Psoas muscle (tissue), 8 donors: ENCODE measurements at places on chromosomes 2 and 18. TPM values are rescaled to one million over a fixed set of nuclear protein-coding genes. Genes with fewer than 3 reads are reported as not detected.
A peak's percentile ranks its signal among the peaks of the same experiment; 100 is the strongest.

DNA sequence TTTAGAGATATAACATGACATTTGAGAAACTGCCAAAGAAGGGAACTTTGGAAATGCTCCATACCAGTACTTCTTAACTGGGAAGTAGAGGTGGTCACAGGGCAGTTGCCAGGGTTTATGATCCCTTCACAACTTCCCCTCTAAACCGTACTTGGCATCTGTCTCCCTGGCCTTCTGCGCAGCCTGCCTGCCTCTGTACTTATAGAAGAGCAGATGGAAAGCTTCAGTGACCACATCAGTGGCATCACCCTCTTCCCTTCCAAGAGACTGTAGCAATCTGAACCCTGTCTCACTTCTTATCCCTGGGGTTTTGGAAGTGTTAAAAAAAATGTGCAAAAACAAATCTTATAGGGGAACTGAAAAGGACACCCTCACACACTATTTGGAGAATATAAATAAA lies 64.1 kb downstream of the EIF2AK3 start:
- no peak for DNase-seq

- no peak for DNase-seq
These were observed 201.1 kb downstream of the PTH2R start for GRCh38 chr2:208607694-208608093.

DNA sequence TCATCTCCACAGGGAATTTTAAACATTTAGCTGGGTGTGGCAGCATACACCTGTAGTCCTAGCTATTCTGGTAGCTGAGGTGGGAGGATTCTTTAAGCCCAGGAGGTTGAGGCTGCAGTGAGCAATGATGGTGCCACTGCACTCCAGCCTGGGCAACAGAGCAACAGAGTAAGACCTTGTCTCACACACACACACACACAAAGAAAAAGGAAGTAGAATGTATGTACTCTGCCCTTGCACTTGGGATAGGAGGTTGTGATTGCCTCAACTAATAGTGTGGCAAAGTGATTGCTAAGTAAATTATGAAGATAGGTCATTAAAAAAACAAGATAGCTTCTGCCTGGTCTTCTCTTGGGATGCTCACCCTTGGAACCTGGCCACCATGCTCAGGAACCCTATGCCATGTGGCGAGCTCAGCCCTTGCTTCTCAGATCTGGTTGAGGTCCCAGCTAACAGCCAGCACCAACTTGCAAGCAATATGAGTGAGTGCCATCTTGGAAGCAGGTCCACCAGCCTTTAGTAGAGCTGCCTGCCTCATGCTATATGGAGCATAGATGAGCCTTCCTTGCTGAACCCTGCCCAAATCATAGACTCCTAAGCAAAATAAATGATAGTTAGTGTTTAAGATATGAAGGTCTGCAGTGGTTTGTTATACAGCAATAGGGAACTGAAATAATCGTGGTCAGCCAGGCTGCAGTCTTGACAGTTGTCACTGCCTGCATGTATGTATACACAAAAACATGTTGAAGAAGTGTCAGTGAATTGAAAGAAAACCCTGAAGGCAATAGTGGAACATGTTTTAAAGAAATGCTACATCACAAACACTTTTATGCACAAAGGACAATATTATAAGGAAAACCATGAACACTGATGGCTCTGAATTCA lies 30.1 kb upstream of the PNO1 start:
- no peak for DNase-seq

DNA sequence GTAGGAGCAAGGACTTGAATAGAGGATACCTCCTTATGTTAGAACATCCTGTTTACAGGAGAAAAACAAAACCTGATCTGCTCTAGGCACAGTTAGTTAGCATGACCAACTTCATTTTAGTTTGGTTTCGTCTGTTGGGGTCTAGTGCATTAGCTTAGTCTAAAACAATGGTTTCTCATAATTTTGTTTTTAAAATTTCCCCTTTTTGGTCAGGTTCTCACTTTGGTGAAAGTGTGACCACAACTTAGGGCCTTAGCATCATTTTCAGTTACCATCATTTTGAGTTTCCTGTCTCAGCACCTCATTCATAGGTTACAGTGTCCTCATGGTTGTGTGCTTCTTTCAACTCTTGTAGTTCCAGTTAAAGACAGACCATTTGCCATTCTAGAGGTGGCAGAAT lies 1277.0 kb upstream of the SLC39A10 start:
- DNase-seq, result no peak

GRCh38 chr2:215511454-215512346 lies 75.8 kb upstream of the FN1 start:
- DNase-seq, result no peak

GRCh38 chr2:157922336-157922735 lies 46.2 kb upstream of the ACVR1 start:
- no peak for DNase-seq

GRCh38 chr18:59733421-59733820 lies 36.2 kb upstream of the CCBE1 start:
- no peak for DNase-seq

GRCh38 chr18:79971986-79972385 lies 7.5 kb downstream of the HSBP1L1 start:
- no peak for DNase-seq

GRCh38 chr2:206260188-206261012 lies 14.1 kb upstream of the ZDBF2 start:
- DNase-seq, result no peak

DNA sequence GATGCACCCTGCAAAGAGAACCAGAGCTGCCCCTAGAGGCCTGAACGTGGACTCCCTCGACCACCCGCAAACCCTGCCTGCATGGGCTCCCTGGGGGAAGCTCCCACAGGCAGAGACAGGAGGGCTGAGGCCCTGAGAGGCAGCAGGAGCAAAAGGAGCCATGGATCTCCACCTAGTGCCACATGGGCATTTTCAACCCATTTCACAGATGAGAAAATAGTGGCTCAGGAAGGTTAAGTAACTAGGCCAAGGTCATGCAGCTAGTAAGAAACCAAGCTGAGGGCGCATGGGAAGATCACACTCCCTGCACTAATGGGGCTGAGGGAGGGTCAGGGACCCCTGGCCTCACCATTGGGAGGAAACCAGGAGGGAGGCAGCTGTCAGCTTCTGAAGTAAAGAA lies 271.7 kb upstream of the RAB6C start:
- no peak for DNase-seq

GRCh38 chr2:99184811-99185210 lies 3.8 kb downstream of the MRPL30 start:
- no peak for DNase-seq

DNA sequence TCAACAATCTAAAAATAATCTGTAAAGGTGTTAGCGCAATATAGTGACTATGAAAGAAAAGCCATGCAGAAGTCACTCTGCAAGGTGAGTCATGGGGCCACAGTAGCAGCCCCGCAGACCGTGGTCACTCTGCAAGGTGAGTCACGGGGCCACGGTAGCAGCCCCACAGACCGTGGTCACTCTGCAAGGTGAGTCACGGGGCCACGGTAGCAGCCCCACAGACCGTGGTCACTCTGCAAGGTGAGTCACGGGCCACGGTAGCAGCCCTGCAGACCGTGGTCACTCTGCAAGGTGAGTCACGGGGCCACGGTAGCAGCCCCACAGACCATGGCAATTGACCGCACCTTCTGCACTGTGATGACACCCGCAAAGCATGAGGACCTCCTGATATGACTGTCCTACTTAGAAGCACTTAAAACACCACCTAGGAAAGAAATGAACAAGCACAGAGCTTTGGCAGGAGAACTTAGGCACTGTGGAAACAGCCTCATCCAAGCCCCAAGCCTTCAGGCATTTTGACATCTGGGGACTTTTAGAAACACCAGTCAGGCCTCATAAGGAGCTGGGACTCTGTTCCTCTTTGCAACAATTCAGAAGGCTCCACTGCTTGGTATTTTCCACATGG lies 70.1 kb downstream of the LDLRAD4 start:
- no peak for DNase-seq

- peak; percentile 82 for DNase-seq
These were observed 233.0 kb upstream of the SIX2 start for GRCh38 chr2:45242161-45242741.

DNA sequence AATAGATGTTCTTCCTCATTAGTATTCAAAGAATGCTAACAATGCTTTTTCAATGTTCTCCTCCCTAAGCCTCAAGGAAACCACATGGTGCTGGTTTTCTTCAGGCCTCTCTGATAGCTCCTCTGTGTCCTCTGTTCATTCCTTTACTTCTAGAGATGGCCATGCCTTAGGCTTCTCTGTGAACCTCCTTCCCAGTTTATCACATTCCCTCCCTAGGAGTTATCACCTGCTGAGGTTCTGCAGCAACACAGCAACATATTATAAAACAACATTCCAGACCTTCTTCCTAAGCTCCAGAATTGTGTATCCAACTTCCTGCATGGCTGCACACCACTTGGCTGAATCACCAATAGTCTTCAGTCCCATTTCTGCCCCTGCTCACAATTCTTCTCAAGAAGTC lies 325.5 kb downstream of the IRS1 start:
- no peak for DNase-seq

DNA sequence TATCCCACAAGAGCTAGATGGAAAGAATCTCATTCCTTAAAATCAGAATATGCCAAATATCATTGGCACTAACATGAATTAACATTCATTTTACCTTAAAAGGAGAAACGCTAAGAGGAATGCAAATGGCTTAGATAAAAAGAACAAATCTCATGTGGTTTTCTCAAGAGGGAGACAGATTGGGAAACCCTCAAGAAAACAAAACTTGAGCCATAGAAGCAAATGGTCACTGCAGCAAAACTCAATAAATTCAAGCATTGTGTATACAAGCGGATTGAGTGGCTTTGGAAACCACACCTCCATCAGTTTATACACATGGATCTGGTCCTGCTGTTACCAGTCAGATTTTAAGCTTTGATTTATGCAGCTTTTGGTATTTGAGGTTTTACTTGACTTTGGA lies 1331.8 kb upstream of the ZEB2 start:
- no peak for DNase-seq

DNA sequence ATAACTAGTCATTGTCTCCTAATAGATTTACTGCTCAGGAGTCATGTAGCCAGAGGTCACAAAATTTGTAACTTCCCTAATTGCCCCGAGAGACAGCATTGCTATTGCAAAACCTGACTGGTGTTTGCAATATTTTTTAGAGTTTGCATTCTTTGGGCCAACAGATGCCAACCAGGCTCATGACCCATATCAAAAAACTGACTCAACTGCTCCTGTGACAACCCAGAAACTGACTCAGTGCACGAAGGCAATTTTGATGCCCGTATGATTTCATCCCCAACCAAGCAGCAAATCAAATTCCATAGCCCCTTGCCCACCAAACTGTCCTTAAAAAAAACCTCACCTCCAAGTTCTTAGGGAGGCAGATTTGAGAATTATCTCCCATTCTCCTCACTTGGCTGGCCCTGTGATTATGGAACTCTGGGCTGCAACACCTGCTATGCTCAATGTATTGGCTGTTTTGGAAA lies 951.3 kb downstream of the TSN start:
- DNase-seq, result no peak

- DNase-seq, result no peak
These were observed 460.7 kb upstream of the FANCL start for GRCh38 chr2:58701688-58702301.

GRCh38 chr18:80200932-80201672 lies 46.2 kb downstream of the PARD6G start:
- no peak for DNase-seq

DNA sequence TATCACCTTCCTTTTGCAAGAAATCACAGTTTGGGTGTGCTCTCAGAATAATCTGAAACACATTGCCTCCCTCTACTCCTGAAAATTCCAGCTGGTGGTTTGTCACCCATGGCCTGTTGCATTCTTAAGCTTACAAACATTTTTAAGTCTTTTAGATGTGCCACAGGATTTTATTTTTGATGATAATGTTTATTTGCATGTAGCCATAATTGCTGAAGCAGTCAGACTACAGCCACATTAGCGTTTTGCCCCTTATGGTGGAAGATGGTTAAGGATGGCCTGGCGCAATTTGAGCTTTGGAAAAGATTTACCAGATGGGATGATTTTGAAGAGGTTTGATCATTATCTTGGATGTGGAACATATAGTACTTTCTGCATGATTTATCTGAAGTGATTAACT lies 439.5 kb downstream of the MEIS1 start:
- DNase-seq, result no peak

- no peak for DNase-seq
These were observed 327.8 kb upstream of the FANCL start for GRCh38 chr2:58568901-58569300.

DNA sequence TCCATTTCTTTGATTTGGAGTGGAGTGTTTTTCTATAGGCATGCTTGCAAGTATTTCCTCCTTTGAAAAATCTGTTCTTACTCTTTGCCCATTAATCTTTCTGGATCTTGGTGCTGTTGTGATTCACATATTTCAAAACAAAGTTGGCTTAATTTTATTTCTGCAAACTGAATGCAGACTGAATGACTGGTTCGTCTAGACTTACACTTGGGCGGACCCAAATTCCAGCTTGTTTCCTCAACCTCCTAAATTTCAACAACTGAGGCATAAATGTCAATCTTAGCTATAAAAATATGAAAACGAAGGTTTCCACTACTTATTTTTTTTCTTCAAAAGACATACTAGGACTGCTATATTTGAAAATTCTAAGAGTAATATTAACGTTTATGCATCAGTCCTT lies 59.0 kb downstream of the ANKRD44 start:
- DNase-seq, result no peak

DNA sequence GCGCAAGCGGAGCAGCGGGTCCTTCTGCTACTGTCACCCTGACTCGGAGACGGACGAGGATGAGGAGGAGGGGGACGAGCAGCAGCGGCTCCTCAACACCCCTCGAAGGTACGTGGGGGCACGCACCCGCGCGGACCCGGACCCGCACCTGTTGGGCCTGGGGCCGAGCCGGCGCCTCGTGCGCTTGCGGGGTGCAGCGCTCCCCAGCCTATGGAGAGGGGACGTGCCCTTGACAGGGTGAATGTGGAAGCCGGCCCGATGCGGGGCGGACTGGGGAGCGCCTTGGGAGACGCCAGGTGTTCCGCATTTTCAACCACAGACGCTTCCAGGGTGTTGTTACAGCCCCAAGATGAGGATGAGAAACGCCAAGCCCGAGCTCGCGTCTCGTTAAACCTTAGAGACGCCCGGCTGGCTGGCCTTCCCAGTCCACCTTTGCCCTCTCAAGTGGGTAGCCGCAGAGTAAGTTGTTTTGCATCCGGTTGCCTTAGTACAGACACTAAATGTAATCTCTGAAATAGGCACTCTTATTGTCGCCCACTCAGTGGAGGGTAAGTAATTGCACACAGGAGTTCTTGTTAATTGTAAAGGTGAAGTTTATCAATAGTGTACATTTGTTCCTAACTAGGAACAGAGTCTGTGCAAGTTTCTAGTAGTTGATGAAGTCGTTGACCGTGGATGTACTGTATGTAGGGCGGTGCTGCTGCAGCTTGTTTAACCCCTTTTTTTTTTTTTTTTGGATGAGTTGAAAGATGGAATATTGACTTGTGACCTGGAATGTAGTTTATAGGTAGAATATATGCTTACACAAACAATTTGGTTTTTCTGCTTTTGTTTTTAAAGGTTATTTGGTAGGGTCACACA lies 815 bp downstream of the GMCL1 start:
- peak; percentile 65 for DNase-seq

Gene DNAJB2
- 93.1 TPM for total RNA-seq

Gene DYSF
- total RNA-seq, result 123 TPM

Gene ALKAL2
- not detected for total RNA-seq

Gene ALLC
- total RNA-seq, result not detected

Gene TUBA3E
- total RNA-seq, result not detected

Gene UGT1A4
- not detected for total RNA-seq

Gene CELF4
- total RNA-seq, result 0.28 TPM

Gene GNAL
- 16.6 TPM for total RNA-seq

Gene DIPK1C
- 0.16 TPM for total RNA-seq

Gene EVA1A
- total RNA-seq, result 0.91 TPM

Gene NR4A2
- total RNA-seq, result 0.99 TPM

Gene FZD7
- 9.5 TPM for total RNA-seq

Gene CHRNA1
- total RNA-seq, result 160 TPM

Gene ALPP
- not detected for total RNA-seq

Gene NAT8
- not detected for total RNA-seq
